Fibroblast of skin of scalp (primary cell): ENCODE measurements at places on chromosomes 11 and 22.

- peak; percentile 26 for DNase-seq
Measured at GRCh38 chr11:59216641-59217564, 4.2 kb upstream of the MPEG1 start.

DNA sequence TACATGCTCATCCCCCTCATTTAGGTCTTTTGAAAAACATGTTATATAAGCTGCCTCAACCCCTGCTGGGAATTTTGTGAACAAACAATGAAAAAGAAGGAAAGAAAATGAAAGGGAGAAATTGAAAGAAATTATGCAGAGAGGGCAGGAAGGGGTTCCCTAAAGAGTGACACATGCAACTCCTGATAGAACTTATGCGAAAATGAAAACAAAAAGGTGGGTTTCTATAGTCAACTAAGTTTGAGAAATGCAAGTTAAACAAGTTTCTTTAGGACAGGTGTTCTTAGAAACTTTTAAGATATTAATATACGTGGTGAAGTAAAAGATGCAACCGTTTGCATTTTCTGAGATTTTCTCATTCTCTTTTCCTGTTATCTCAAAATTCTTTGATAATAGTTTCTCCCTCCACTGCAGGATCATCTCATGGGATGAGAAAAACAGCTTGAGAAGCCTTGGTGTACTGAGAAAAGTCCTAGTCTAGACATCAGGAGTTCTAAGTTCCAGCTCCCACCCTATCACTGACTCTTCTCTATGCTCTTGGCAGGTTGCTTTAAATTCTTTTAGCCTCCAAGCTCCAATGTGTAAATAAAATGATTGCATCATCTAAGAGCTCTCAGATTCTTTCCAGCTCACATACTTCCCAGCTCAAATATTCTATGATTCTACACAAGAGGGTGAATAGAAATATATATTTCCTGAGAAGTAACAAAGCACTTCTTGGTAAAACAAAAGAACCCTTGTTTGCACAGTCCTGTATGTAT lies 109.2 kb downstream of the FAM76B start:
- DNase-seq: peak; percentile 89

GRCh38 chr11:85759915-85760314 lies 51.0 kb downstream of the SYTL2 start:
- peak; percentile 92 for DNase-seq

DNA sequence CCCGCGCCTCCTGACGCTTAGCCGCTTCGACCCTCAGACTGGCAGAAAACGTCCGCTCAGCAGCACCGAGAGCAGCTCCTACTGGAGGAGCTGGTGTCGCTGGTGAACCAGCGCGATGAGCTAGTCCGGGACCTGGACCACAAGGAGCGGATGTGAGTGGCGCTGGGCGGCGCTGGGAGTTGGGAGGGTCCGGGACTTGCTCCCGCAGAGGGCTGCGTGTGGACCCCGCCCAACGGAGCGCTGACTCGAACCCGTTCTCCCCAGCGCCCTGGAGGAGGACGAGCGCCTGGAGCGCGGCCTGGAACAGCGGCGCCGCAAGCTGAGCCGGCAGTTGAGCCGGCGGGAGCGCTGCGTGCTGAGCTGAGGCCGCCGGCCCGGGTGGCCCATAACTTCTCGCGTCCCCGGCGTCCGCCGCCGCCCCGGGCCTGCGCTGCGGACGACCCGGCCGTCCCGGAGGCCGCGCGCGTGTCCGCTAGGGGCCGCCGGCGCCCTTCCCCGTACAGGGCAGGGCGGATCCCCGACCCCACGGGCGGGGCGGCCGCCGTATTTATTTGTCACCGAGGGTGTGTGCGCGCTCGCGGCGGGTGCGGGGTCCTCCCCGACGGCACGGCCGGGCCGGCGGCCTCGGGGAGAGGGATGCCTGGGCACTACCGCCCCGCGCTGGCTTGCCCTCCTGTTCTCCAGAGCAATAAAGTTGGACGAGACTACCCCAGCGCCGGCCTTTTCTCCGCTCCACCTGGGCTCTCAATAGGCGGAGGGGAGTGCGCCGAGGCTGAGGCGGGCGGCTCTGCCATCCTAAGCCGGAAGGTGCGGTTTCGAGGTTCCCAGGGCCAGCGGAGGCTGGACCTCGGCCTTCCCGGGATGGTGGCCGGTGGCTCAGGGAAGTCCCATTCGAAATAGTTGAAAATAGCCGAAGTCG lies 3.4 kb downstream of the KCNK7 start:
- DNase-seq: peak; percentile 61

DNA sequence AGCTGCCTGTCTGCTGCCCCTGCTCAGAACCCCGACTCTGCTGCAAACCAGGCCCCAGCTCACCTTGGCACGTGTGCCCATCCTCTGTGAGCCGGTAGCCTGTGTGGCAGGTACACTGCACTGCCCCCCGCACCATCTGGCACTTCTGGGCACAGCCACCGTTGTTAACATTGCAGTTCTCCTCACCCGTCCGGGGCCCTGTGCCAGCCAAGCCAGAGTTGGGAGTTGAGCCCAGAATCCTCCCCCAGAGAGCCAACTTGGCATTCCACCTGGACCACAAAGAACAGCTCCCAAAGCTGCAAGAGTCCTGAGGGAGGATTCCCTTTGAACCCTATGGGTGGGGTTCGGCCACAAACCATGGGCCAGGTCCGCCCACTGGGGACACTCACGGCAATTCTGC lies 22.5 kb downstream of the LRP4 start:
- no peak for DNase-seq

GRCh38 chr22:35947794-35948425 lies 80.7 kb downstream of the RBFOX2 start:
- no peak for DNase-seq

DNA sequence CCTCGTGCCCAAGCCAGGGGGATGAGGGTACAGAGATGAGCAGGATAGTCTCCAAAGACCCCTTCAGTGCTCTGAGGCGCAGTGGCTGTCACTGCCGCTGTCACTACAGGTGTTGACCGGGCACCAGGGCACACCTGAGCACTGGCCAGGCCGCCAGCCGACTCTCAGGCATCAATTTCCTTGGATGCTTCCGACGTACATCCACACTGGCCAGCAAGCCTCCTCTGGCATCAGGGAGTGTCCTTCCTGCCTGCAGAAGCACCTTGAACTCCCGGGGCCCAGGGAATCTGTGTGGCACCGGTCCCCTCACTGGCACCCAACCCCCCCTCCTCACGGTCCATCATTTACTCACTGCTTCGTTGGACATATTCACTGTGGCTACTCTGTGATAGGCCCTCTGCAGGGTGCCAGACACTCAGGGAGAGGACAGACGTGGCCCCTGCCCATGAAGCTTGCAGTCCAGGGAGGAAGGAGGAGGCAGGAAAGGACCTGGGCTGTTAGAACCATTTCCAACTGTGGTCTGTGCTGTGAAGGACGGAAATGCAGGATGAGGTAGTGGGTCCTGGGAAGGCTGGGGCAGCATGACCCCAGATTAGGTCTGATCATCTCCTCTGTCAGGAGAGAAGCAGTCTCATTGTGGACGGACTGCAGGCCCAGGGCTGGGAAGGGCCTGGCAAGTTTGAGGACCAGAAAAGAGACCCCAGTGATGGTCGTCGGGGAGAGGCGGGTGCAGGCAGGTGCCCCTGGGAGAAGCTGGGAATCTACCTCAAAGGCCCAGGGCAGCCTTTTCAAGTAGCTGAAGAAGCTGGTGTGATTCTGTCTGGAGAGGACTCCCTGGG lies 46.3 kb upstream of the ANO1 start:
- no peak for DNase-seq

DNA sequence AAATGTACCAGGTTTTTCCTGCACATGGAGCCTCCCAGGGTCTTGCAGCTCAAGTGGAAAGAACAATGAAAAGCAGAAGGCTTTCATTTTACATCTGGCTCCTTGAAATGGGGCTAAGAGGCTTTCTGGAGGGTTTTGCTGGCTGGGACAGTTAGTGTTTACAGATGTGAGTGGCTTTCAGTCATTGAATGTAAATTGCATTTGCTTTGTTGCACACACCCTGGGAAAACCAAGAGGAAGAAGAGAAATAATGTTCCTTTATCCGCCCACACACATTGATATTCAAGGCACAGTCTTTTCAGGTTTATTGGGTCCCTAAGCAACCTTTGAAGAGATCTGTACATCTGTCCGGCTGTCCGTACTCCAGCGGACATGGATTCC lies 144.5 kb downstream of the SPON1 start:
- no peak for DNase-seq

- peak; percentile 44 for DNase-seq
Measured at GRCh38 chr11:46247659-46248058, 29.8 kb upstream of the CREB3L1 start.

DNA sequence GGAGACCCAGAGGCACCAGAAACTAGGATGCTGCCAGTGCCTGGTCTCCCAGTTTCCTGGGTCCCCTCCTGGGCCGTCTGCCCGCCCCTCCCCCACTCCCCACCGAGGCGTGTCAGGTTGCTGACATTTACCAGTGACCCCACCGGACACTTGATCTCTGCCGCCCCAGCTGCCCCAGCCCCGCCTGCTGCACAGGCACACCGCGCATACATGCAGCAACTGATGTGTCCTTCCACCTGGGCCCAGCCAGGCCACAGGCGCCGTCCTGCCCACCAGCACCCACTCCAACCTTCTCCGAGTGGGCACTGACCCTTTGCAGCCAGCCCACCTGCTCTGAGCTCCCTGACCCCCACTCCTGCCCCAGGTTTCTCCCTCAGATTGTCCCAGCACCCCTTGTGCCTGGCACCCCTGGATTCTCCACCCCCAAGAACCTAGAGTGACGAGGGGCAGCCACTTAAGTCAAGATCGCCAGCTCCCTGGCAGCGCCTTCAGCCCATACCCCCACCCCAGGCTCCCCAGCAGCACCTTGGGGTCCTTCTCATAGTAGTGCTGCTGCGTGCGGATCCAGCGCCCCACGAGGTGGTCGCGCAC lies 548 bp downstream of the PYGM start:
- DNase-seq: no peak

- DNase-seq: peak; percentile 60
Measured at GRCh38 chr22:39317775-39318506, 1.5 kb downstream of the RPL3 start.

GRCh38 chr22:48806227-48806781 lies 1021.4 kb downstream of the BRD1 start:
- DNase-seq: no peak

GRCh38 chr11:125228445-125228844 lies 63.9 kb downstream of the PKNOX2 start:
- DNase-seq: no peak

DNA sequence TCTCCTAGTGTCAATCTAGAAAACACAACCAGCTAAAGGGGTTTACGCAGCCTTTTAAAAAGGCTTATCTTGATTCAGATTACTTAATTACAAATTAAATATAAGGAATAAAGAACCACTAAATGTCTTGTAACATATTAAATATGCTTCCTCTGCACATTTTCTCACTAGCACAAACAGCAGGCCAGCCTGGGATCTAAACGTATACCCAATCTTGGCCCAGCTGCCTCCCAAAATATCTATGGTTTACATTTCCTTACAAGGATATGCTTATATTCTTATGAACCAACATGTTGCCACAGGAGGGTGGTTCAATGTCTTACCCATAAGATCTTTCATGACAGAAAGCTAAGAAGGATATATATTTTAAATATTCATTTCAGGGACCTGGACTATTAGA lies 7.7 kb downstream of the LGR4 start:
- DNase-seq: no peak

GRCh38 chr11:62847767-62848314 lies 8.5 kb upstream of the WDR74 start:
- DNase-seq: no peak

GRCh38 chr22:31586137-31586920 lies 75.7 kb downstream of the PISD start:
- DNase-seq: peak; percentile 24

DNA sequence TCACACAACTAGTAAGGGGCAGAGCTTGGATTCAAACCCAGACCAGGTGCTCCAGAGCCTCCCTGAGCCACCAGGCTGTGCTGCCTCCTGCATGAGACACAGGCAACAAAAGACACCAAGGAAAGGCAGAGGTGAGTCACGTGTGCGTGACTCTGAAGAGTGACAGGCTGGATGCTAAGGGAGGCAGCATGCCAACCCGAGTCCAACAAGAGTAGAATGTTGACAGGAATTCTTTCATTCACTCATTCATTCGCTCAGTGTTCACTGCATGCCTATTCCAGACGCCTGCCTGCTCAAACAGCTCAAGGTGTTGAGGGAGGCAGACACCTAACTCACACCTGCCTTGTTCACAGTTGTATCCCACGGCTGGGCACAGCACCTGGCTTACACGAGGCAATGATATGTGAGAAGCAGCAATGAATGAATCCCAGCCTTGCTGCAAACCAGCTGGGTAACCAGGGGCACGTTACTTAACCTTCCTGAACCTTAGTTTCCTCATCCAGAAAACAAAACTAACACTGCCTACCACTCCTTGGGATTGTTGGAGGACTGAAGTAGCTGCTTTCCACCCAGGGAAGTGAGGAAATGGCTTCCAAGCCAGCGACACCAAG lies 73.8 kb upstream of the ARFGAP3 start:
- peak; percentile 48 for DNase-seq

DNA sequence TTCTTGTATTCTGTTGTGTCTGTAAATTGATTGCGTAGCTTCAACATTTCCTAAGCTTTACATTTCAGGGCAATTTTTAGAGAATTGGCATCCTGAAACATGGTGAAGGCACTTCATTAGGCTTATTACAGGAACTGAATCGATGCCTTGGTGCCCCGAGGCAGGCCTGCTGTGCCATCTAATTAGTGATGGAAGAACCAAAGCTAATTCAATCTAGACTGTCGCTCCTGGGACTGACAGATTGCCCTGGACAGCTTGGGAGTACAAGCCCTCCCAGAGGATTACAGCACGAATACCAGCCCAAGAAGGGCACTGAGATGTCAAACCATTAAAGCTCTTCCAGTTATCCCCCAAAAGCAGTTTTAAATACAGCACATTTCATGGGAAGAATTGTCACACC lies 243.2 kb upstream of the ZC3H12C start:
- no peak for DNase-seq

- peak; percentile 36 for DNase-seq
Measured at GRCh38 chr11:33753304-33753967, 17.2 kb upstream of the CD59 start.

- no peak for DNase-seq
Measured at GRCh38 chr11:35787626-35788025, 125.1 kb downstream of the TRIM44 start.

DNA sequence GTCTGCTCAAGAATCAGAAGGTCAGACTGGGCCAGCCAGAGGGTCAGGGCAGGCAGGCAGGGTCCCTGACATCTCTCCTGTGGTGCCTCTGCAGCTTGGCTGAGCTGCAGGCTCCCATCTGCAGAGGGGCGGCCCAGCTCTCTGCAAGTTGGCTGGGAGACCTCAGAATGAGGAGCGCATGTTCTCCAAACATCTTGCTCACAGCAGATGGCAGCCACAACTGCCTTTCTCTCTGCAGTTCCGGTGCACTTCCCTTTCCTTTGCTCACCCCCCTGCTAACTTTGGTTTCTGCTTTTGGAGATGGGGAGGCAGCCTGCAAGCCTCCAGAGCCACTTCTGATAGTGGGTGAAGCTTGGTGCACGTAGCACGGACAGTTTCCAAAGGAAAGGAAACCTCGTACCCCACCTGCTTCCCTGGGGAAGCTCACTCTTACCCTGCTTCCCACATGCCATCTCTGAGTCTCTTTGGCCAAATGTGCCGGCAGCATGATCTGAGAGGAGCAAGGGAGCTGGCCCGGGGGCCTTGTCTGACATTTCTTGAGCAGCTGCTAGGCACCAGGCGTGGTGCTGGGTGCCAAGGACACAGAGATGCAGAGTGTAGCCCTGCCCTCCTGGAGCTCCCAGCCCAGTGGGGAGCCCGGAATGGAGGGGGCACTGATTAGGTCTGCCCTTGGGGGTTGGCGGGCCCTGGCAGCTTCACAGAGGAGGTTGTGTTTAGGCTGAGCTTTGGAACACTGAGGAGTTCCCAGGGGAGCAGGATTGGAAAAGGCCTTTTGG lies 18.2 kb downstream of the DAGLA start:
- DNase-seq: no peak
